ENCODE measurements at places on chromosomes 5 and 9.

- DNase-seq, result no peak
Measured at GRCh38 chr5:112795944-112796678, 58.4 kb downstream of the APC start.

GRCh38 chr9:19224563-19224962 is 5.9 kb upstream of the DENND4C start:
- no peak for DNase-seq

- DNase-seq, result no peak
Measured at GRCh38 chr9:20044686-20045085, 255.8 kb upstream of the SLC24A2 start.

DNA sequence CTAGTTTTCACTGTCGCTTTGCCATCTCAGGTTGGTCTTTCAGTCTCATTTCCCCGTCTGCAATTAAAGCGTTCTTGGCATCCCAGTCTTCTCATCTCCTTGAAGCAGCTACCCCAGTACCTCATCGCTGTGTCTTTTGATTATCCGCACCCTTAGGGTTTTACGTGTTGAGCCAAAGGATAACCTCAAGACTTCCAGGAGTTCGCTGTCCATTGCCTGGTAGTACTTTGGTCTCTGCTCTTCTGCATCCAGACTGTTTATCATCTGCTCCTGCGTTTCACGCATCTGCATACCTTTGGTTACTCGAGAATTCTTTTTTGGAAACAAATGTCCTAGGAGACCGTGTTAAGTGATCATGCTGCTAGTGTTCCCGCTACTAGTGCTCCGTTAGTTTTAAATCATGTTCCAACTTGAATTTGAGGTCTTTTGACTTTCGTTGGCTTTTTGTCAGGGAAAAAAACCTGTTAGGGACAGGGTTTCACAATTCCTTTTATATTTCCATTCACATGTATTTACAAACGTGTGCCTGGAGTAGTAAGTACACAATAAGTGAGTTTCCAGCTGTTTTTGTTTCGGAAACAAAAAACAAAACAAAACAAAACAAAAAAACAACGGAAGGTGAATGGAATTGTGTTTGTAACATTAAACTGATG is 888 bp downstream of the RABGAP1 start:
- DNase-seq, result no peak

DNA sequence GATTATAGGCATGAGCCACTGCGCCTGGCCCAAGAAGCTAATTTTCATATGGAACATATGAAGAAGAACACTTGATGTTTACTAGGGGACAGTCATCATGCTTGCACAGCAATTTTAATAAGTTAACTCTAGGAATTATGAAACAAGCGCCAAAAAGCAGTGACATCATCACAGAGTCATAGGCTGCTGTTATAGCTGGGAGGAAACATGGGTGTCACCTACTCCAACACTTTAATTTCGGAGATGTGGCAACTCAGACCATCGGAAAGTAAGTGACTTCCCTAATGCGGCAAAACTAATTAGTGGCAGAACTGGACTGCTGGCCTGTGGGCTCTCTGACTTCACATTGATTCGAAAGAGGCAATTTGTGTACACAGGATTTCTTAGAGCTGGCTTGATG is 38.1 kb upstream of the EQTN start:
- DNase-seq, result no peak

GRCh38 chr5:112154940-112155686 is 264.0 kb downstream of the EPB41L4A start:
- peak; percentile 8 for DNase-seq

DNA sequence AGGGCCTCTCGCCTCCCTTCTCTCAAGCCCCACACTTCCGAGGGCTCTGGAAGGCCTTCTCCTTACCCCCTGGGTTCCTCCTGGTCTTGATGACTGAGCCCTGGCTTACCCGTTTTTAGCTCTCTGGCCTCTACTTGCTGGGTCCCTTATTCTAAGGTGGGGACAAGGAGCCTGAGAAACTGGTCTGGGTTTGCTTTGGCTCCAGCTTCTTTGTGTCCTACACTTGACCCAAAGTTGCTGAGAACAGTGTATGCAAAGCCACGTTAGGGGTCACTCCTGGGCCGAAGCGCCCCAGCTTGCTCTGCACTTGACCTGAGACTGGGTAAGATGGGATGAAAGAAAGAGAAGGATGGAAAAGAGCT is 788 bp downstream of the ZNF346 start:
- no peak for DNase-seq

- DNase-seq, result no peak
Measured at GRCh38 chr9:98605116-98605515, 103.6 kb downstream of the GABBR2 start.

DNA sequence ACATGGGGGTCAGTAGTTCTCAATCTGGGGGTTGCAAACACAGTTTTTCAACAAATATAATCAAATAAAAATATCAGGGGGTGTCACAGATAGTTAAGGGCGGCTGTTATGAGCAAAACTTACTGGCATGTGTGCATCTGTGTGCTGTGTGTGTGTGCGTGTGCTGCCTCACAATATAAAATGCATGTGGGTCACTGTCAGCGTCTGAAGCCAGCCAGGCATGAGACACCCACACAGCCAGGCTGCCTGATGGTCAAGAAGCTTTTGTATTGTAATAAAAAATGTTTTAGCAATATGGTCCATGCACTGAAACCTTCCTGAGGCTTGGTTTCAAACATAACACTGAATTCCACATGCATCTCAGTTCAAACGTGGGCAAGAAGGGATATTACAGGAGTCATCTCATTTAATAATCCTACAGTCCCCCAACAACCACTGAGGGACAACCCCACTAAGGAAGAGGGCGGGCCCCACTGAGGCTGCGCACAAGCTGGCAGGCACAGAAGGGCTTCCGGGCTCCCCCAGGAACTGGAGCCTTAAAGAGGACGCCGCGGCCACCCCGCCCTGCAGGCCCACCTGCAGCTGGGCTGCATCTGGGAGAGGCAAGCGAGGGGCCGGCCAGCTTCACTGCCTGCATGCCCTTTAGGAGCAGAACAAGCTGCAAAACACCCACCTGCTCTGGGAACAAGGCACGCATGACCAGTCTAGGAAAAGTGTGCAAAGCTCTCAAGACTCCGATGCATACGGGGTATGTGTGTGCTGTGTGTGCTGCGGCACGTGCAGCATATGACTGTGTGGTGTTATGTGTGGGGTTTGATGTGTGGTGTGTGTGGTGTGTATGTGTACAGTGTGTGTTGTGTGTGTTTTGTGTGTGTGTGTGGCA is 14.1 kb downstream of the SEMA4D start:
- no peak for DNase-seq

DNA sequence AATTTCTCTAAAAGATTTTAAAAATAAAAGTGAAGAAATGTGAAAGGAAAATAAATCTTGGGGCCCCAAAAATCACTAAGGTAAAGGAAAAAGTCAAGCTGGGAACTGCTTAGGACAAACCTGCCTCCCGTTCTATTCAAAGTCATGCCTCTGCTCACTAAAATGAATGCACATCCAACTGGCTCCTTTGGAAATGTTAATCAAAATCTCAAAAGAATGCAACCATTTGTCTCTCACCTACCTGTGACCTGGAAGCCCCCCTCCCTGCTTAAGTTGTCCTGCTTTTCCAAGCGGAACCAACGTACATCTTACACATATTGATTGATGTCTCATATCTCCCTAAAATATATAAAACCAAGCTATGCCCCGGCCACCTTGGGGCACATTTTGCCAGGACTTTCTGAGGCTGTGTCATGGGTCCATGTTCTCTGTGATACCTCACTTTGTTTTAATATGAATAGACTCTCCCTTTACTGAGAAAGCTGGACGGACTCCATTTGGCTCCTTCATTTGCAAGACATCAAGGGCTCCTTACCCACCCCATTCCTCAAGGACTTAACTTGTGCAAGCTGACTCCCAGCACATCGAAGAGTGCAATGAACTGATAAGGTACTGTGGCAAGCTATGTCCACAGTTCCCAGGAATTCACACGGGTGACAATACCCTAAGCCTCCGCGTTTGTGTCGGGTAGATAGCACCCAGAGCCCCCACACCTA is 164.3 kb downstream of the SMC2 start:
- DNase-seq, result no peak

DNA sequence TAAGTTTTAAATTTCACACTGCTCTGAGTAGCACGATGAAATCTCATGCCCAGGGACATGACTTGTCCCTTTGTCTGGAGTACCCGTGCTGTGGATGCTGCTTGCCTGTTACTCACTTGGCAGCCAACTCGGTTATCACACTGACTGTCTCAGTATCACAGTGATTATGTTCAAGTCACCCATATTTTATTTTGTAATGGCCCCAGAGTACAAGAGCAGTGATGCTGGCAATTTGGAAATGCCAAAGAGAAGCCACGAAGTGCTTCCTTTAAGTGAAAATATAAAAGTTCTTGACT is 22.8 kb upstream of the SCGB3A2 start:
- no peak for DNase-seq

GRCh38 chr5:160463740-160464465 is 42.2 kb downstream of the PTTG1 start:
- DNase-seq, result peak; percentile 58

GRCh38 chr5:35971186-35971877 is 19.9 kb downstream of the UGT3A1 start:
- DNase-seq, result no peak

- DNase-seq, result no peak
Measured at GRCh38 chr5:22465177-22465576, 388.0 kb downstream of the CDH12 start.

DNA sequence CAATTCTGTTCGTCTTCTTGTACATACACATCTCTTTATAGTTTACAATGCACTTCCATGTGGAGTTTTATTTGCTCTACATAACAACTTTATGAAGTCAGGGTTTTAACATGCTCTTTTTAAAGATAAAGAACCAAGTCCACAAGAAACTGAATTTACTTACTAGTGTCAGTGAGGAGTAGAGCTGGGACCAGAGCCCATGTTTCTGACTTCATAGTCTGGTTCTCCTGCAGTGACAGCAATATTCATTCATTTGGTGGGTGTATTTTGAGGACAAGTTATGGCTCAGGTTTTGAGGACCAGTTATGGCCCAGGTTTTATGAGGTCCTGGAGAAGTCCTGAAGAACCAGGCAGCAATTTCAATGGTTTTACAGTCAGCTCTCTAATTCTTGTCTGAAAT is 481.9 kb upstream of the TNC start:
- DNase-seq, result no peak

DNA sequence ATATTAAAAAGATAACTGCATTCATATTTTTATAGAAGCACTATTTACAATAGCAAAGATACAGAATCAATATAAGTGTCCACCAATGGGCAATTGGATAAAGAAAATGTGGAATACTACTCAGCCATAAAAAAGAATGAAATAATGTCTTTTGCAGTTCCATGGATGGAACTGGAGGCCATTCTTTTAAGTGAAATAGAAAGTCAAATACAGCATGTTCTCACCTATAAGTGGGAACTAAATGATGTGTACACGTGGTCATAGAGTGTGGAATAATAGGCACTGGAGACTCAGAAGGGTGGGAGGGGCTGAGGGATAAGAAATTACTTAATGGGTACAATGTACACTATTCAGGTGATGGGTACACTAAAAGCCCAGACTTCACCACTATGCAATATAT is 53.2 kb downstream of the DENND1A start:
- no peak for DNase-seq

- no peak for DNase-seq
Measured at GRCh38 chr5:9212605-9213004, 333.3 kb downstream of the SEMA5A start.

- DNase-seq, result no peak
Measured at GRCh38 chr9:127770583-127770904, 7.9 kb downstream of the SH2D3C start.

DNA sequence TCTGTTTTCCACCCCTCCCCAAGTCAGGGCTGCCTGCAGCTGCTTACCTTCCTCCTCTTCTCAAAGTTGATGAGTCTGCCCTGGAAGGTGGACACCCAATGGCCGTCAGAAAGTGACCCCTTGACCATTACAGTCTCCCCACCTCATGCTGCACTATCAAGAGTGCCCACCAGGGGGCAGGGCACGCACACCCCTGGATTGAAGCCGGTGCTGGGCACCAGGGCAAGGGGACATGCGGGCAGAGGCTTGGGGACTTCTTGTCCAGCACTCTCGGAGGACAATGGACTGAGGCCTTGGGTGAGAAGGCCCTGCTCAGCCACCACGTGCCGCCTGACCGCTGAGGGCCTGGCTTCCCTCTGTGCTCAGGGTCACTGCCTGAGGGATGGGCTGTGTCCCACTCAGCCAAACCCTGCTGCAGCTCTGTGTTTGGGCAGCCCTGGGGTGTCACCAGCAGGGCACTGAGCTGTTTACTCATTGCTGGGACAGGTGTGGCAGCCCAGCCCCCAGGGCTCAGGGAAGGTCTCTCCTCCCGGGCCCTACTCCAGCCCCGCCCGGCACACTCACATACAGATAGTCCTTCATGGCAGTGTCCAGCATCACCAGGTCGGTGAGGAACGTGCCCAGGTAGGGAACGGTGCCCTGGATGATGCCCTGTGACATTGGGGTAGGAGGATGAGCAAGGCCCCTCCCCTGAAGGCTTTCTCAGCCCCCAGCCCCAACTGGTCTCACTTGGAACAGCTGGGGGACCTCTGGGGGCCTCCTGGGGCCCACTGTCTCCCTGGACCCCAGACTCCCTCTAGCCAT is 17.7 kb downstream of the RALGDS start:
- no peak for DNase-seq

GRCh38 chr5:98614341-98614740 is 159.1 kb upstream of the RGMB start:
- DNase-seq, result no peak

DNA sequence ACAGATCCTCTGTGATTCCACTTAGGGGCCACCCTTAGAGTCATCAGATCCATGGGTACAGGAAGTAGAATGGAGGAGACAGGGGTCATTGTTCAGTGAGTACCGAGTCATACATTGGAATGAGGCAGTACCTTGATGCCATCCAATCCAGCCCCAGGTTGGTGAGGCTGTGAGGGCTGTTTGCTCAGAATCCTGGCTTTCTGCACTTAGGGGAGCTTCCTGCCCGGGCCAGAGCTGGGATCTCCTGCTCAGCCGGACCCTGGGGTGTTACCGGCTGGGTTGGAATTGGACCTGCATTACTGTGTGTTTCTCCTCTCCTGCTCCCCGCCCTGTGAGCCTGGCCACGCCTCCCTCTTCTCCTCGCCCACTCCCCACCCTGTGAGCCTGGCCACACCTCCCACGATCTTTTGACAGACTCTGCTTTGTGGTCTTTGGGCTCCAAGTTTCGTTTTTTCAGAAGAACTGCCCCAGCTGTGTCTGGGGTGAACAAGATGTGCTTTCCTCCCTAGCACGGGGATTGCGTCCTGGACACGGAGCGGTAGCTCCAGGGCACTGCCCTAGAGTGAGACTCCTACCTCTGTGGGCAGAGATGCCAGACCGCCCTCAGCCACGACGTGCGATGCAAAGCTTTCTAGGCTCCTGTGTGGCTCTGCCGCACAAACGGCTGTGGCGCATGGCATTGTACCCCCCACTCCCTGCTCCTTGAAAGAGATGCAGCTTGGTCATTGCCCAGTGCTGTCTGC is 15.4 kb downstream of the TRAF2 start:
- DNase-seq, result peak; percentile 81

- no peak for DNase-seq
Measured at GRCh38 chr5:74310386-74310785, 330.1 kb downstream of the ENC1 start.

DNA sequence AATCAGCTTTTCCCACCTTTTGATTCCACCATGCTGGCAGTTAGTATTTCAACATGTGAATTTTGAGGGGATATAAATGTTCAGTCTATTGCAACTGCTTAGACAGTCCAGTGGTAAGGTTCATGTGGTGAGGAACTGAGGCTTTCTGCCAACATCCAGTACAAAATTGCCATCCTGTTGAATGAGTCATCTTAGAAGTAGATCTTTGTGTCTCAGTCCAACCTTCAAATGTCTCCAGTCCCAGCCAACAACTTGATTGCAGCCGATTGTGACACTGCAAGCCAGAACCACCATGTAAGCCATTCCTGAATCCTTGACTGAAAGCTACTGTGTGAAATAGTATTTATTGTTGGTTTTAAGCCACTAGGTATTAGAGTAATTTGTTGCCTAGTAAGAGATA is 331.5 kb upstream of the GRIN3A start:
- DNase-seq, result no peak
